IPS DF 6.9 (cell line): ENCODE measurements at places on chromosomes 11 and 22.

- no peak overlapping the region for H3K27ac ChIP-seq
- H3K27me3 ChIP-seq: no peaks in the 10 kb centered on the region
- DNase-seq: peak; percentile 47
- H3K4me1 ChIP-seq: no peaks in the 10 kb centered on the region
Observed at GRCh38 chr11:84993386-84993785, 633.8 kb downstream of the DLG2 start.

DNA sequence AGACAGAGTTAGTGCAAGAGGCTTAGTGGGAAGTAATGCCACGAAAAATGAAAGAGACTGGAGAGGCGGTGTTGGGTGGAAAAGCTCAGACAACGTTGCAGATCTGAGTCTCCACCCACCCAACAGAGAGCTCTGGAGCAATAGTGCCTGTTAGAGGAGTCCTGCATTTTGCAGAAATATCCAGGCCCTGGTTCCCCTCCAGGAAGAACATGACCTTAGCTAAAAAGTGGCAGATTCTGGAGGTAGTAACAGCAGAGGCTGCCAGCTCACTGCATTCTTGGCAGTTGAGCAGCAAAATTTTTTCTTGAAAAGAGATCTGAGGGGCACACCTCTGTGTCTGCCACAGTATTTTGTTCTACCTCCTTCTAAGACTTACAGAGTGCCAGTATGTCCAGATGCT is 27.7 kb upstream of the BIRC3 start:
- H3K36me3 ChIP-seq: no peaks in the 10 kb centered on the region
- H3K27ac ChIP-seq: no peak overlapping the region
- no peak for DNase-seq
- H3K27me3 ChIP-seq: no peaks in the 10 kb centered on the region
- no peak overlapping the region for H3K4me3 ChIP-seq

DNA sequence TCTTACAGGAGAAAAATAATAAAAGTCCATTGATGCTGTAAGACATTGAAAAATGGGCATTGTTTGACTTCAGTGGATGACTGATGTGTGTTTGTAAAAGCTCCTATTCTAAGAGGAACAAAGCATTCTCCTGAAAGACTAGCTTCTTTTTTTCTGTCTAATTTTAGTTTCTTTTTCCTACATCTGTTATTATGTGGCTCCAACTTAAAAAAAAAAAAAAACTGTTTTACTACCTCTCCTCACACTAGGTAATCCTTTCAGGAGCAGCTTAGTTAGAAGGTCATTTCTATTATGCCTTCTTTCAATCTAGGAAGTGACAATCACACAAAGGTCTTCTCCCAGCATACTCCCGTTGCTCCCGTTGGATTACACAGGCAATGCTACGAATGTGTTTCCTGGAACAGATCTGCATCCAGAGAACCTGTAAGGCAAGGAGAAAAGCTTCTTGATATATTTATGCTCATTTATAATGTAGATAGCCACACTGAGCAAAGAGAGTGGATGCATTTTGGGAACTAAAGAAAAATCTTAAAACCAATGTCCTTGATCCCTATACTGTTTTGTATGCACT is 595.1 kb upstream of the CCDC179 start:
- H3K27ac ChIP-seq: no peak overlapping the region
- no peaks in the 10 kb centered on the region for H3K4me1 ChIP-seq
- no peak overlapping the region for H3K4me3 ChIP-seq
- no peaks in the 10 kb centered on the region for H3K27me3 ChIP-seq

DNA sequence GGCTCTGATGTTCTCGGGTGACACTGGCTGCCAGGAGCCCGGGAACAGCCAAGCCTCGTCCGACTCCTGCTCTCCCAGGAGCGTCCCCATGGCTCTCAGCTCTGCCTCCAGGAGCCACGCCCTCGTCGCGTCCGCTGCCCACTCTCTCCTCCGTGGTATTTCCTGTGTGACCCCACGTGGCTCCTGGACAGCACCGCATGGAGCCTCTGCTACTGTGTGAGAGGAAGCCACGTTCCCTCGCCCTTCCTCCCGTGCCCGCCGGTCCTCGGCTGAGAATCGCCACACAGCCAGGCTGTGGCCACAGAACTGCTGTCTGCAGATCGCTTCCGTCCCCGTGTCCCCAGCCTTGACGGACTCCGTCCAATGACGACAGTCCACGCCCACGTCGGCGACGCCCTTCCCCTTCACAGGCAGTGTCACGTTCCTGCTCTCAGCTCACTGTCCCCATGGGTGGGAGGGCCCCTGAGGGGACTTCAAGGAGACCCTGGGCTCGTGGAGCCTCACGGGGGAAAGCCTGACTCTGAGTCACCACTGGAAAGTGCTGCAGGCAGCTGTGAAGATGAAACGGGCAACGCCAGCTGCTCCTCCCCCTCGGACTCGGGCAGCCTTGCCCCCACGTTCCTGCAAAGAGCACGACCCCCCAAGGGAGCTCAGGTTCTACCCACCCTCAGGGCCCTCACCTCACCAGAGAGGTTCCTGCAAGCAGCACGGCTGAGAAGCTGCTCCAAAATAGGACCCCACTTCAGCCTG is 458.5 kb downstream of the BRD1 start:
- H3K27ac ChIP-seq: no peak overlapping the region
- no peaks in the 10 kb centered on the region for H3K4me1 ChIP-seq
- H3K4me3 ChIP-seq: no peak overlapping the region
- DNase-seq: no peak
- no peaks in the 10 kb centered on the region; the same call in 1 of the 2 replicates for H3K36me3 ChIP-seq

GRCh38 chr22:44359496-44360110 is 46.9 kb upstream of the SHISAL1 start:
- H3K4me3 ChIP-seq: no peak overlapping the region
- H3K27ac ChIP-seq: no peak overlapping the region
- H3K27me3 ChIP-seq: no peaks in the 10 kb centered on the region
- no peaks in the 10 kb centered on the region for H3K36me3 ChIP-seq
- no peak for DNase-seq

DNA sequence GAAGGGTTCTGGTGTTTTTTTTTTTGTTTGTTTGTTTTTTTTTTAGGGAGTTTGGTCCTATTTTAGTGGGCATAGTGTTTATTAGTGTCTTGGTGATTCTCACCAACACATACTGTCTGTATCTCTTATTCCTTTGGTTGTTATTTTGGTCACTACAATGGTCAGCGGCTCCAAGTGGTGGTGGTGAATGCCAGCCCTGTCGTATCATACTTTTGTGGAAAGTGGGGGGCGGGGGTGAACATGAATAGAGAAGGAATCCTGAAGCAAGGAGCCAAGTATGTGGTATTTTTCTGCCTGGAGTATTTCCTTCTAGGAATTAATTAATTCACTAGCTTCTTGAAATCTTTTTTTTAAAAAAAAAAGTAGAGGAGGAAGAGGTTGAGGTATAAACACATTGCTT is 79.6 kb downstream of the GRK3 start:
- no peak for DNase-seq
- H3K36me3 ChIP-seq: no peaks in the 10 kb centered on the region
- H3K27ac ChIP-seq: no peak overlapping the region
- no peak overlapping the region for H3K4me3 ChIP-seq
